HFFc6 (cell line): ENCODE measurements at places on chromosomes 6 and 20.

GRCh38 chr6:4318321-4318720 lies 182.9 kb upstream of the ECI2 start:
- DNase-seq, result no peak

GRCh38 chr20:39016041-39016440 lies 53.9 kb downstream of the DHX35 start:
- DNase-seq, result no peak

- no peak for DNase-seq
Observed at GRCh38 chr20:54651252-54651651, 175.9 kb downstream of the DOK5 start.

DNA sequence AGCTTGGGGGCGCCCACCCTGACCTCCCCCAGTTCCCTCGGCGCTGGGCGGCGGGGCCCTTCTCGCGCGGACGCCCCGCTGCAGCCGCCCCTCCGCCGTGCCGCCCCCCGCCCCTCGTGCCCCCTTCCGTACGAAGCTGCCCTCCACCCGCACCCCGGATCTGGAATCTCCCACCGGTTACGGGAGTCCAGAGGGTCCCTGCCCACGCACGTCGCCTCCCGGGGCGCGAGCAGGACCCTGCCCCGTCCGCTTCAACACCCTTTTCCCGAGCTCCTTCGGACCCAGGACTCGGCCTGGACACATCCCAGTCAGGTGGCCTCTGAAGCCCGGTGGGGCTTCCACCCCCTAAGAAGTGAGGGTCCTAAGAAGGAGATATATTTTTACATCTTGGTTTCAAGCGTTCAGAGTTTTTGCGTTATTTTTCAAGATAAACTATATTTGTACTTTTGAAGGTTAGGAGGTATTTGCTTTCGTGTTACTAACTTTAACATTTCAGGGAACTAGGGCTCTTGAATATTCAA lies 506 bp downstream of the ARFGAP1 start:
- DNase-seq, result no peak

- DNase-seq, result no peak
Observed at GRCh38 chr6:139327038-139327437, 35.2 kb upstream of the TXLNB start.

GRCh38 chr6:91490671-91491301 lies 903.9 kb upstream of the MAP3K7 start:
- DNase-seq, result no peak

GRCh38 chr6:154993710-154994109 lies 1.4 kb upstream of the TIAM2 start:
- DNase-seq, result no peak

DNA sequence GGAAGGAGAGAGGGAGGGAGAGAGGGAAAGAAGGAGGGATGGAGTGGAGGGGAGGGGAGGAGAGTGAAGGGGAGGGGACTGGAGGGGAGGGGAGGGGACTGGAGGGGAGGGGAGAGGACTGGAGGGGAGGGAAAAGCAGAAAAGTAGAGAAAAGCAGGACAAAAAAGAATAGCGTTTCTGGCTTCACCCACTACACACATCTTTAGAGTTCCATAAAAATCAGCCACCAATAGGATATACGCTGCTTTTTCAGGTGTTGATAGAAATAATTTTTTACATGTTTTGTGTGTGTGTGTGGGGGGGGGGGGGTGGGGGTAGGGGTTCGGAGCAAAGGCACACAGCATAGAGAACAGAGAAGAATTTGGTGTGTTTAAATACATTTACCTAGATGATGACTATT lies 1259.1 kb downstream of the EPHA7 start:
- no peak for DNase-seq

- peak; percentile 21 for DNase-seq
Observed at GRCh38 chr6:110618591-110619267, 142.3 kb upstream of the SLC22A16 start.

GRCh38 chr6:108667993-108668392 lies 107.3 kb downstream of the FOXO3 start:
- no peak for DNase-seq

DNA sequence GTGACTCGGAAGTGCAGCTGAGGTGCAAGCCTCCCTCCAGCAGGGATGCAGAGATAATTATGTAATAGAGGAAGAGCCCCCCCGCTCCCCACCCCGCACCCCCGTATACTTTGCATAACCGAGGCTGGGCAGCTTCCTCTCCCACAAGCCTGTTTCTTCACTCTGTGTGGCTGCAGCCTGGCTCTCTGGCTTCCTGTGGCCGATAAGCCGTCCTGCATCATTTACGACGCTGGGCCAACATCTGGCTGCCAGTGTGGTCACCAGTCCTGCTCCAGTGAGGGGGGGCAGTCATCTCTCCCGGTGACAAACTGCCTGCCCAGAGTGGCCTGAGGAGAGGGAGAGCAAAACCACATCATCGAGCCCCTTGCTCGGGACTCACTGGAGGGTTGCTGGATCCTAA lies 59.2 kb downstream of the RBM38 start:
- DNase-seq, result no peak

- no peak for DNase-seq
Observed at GRCh38 chr6:89559487-89559886, 79.1 kb downstream of the LYRM2 start.
